ENCODE measurements at places on chromosomes 2 and 18.

- no peak for DNase-seq
Observed at GRCh38 chr2:1742301-1742680, 2.0 kb downstream of the PXDN start.

GRCh38 chr2:2639251-2640139, 308.4 kb upstream of the MYT1L start:
- DNase-seq: no peak

DNA sequence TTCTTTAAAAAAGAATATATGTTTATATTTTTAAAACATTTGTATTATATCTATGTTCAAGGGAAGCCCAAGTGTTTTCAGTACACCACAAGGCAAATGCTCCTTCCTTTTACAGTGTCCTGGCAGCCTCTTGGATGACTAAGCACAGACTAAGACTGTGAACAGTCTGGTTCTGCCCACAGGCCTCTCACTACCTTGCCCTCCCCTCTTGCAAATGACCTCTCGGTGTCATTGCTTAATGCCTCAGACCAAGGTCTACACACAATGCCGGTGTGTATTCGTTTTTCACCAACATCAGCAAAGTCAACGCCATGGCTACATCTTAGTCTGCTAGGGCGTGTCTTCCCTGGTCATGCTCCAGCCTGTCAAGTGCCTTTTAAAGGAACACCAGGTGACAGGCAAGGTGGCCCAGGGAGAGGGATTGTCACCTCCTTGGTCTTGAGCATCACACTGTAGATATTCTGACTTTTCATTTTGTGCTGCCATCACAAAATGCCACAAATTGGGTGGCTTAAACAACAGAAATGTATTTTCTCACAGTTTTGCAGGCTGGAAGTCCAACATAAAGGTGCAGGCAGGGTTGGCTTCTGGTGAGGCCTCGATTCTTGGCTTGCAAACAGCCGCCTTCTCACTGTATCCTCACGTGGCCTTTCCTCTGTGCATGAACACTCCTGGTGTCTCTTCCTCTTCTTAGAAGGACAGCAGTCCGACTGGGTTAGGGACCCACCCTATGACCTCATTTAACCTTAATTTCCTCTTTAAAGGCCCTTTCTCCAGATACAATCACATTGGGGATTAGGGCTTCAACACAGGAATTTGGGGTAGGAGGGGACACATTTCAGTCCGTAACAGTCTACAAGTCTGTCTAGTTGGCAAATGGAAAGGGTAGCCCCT, 266.5 kb downstream of the KLHL29 start:
- no peak for DNase-seq

- DNase-seq: no peak
Observed at GRCh38 chr2:164913640-164914350, 41.5 kb downstream of the SLC38A11 start.

DNA sequence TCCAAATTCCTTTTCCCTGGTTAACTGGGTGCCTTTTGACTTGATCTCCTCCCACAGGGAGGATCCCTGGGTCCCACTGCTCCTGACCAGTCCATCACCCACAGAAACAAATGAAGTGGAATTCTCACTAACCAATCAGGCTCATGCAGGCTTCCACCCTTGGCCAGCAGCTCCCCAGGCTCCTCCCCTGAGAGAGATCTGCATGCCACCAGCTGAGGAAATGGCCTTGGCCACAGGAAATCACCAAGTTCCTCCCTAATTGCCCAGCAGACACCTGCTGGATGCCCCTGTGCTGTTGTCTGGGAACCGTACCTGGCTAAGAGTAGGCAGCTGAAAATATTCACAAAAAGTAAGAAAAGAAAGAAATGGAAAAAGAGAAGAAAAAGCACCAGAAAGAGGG, 207.4 kb downstream of the NCK2 start:
- DNase-seq: no peak

DNA sequence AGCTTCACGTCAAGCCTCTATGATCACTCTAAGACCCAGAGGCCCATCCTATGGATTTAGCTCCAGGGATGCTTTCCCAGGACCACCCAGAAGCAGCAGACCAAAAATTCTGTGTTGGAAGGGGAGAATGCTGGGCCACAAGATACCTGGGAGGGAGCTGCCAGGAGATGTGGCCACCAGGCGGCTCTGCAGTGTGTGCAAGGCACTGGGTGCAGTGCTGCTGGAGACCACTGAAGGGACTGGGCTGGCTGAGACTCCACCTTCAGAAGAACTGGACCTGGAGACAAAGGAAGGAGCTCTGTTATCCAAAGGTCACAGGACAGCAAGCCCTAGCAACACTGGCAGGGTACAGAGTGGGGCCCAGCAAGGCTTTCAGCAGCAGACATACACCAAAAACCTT, 34.0 kb downstream of the KANSL3 start:
- no peak for DNase-seq

DNA sequence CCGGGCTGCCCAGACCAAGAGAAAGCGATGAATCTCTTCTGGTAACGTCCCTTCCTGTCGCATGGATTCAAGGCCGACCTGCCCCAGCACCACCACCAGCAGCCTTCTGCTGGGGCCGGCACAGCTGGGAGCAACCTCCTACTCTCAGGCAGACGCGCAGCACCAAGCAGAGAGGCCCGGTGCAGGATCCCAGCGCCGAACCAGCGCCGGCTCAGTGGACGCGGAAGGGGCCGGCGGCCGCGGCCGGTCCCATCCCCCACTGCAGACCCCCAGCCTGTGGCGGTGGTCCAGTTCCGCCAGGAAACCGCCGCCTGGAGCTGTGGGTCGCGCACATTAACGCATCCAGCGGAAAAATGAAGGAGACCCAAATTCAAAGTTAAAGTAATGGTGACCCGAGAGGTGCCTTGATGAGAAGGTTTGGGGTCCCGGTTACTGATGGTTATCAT, 525 bp upstream of the MAL start:
- DNase-seq: no peak

GRCh38 chr2:200689115-200689514, 103.3 kb downstream of the AOX1 start:
- no peak for DNase-seq

DNA sequence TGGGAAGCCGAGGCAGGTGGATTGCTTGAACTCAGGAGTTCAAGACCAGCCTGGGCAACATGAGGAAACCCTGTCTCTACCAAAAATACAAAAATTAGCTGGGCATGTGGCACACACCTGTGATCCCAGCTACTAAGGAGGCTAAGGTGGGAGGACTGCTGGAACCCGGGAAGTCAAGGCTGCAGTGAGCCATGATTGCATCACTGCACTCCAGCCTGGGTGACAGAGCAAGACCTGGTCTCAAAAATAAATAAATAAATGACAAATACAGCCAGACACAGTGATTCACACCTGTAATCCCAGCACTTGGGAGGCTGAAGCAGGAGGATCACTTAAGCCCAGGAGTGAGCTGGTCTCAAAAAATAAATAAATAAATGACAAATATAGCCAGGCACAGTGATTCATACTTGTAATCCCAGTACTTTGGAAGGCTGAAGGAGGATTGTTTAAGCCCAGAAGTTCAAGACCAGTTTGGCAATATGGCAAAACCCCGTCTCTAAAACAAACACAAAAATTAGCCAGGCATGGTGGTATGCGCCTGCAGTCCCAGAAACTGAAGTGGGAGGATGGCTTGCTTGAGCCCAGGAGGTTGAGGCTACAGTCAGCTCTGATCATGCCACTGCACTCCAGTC, 6.2 kb downstream of the KANSL3 start:
- DNase-seq: no peak

DNA sequence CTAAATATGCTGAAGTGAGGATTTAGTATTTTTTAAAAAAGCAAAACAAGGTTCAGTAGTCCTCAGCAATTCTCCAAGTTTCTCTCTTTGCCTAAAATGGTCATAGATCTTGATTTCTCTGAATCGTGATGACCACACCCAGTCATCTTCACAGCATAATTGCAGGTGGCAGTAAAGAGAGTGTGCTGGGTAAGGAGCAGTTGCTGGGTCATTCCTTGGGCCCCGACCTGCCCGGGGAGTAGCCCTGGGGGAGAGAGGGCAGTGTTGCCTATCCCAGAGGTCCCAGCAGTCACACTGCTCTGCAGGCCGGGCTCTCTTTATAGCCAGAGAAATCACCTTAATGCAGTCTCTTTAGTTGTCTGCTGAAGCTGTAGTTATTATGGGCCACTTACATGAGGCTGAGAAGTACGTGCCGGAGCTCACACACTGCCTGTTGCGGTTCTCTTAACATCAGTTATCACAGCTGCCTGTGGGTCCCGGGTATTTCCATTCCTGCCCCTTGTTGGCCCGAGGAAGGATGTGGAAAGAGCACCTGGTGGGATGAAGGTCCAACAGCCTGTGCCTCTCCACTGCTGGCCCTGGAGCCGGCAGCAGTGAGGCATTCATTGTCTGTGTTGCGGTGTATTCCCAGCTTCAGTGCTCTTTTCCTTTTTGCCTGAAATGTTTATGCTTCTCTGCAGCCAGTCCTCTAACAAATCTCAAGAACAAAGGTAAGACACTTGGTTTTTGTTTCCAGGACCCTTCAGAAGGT, 230.1 kb downstream of the ALPK2 start:
- no peak for DNase-seq

DNA sequence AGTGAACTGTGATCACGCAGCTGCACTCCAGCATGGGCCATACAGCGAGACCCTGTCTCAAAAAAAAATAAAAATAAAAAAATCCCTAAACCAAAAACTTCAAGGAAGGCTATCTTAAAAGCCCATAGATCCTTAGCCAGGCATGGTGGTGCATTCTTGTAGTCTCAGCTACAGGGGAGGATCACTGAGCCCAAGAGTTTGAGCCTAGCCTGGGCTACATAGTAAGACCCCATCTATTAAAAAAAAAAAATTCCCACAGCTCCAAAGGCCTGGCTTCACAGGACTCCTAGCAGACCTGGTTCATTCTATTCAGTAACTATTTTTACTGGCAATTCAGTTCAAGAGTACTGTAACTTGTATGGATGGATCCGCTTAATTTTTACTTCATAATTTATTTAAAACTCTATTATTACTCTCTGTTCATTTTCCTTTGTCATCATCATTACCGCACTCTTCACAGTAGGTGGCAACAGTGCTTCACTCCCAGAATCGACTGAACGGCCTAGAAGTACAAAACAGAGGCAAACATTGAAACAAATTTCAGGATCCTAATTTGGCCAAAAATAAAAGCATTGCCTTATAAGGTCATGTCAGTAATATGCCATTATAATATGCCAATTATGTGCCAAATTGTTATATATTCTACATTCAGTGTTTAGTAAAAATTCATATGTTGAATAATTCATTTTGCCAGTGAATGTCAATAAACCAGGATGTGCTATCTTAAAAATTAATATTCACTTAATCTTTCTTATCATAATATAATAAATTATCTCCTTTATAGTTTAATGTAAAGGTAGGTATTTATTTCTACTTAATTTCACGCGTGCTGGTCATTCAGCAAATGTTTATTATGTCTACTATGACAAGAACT, 14.3 kb upstream of the STAM2 start:
- no peak for DNase-seq

DNA sequence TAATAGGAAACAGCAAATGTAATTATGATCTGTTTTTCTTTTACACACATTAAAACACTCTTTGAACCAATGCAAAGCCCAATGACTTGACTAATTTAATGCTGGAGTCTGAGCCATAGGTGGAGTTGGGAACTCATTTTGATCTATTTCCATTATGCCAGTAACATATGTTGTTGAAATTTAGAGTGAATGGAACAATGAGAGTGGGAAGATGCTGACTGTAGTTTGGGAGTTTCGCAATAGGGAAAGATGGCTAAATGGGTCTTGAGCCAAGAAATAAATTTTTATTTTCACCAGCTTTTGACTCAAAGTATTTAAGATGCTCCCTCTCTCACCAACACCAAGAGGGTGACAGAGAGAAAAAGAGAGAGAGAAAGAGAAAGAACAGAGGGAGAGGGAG, 246.7 kb downstream of the DLGAP1 start:
- DNase-seq: no peak

DNA sequence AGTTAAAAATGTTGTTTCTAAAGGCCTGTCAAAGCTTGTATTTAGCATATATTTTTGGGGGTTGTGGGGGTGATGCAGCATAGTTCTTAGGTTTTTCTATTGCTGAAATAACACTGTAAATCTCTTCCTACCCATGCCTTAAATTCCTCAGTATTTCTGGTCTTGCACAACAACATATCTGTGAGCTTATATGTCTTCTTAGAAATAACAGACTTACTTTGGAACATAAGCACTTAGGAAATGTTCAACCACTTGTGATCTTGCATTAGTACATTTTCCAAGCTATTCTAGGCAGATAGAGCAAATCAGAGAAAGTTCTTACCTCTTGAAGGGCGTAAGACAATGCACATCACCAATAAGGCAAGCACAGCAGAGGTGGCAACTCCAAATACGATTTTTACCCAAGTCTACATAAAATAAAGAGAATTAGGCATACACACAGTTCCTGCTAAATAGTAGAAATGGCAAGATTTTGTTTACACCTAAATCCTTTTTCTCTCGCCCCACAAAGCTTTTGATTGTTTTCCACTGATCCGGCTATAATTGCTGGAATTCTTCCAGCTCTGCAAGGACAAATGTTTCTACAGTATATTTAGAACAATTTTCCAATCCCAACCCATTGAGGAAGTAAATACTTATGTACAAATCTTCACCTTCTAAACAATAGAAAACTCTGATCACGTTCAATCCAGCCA, 512 bp downstream of the FAP start:
- DNase-seq: no peak

DNA sequence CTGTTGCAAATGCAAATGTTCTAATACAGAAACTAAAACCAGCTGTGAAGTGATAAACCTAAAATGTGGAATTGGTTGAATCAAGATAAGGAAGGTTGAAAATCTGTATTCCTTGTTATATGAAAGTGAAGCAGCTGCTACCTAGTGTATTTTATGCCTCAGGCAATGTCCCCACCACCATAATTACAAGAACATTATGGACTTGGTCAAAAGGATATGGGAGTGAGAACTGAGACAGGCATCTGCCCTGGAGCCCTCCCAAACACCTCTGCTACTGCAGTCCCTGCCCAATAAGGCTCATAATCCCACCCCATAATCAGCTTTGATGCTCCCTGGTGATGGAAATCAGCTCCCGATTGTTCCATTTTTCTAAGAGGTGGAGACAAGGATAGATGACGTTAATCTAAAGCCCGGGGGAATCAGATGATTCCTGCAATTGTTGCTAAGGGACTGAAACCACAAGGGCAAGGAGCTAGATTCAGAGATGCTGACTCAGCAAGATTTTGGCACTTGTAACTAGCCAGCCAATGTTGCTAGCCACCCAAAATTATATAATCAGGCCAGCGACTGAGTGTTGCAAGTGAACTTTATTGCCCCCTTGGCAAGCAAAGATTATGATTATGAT, 69.5 kb downstream of the EVA1A start:
- no peak for DNase-seq

DNA sequence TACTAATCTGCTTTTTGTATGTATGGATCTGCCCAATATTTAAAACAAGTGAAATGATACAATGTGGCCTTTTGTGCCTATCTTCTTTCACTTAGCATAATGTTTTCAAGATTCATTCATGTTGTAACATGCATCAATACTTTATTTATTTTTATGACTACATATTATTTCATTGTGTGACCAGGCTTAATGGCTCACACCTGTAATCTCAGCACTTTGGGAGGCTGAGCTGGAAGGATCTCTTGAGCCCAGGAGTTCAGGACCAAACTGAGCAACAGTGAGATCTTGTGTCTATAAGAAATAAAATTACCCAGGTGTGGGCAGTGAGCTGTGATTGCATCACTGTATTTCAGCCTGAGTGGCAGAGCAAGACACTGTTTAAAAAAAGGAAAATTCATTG, 33.2 kb downstream of the SPOPL start:
- no peak for DNase-seq

GRCh38 chr18:9737006-9737405, 28.9 kb downstream of the RAB31 start:
- no peak for DNase-seq

GRCh38 chr2:65746931-65747675, 314.7 kb upstream of the SPRED2 start:
- no peak for DNase-seq

GRCh38 chr18:59459369-59460071, 100.5 kb upstream of the LMAN1 start:
- DNase-seq: no peak
